ENCODE measurements at places on chromosomes 13 and 19. TPM values are rescaled to one million over a fixed set of nuclear protein-coding genes. Genes with fewer than 3 reads are reported as not detected.

DNA sequence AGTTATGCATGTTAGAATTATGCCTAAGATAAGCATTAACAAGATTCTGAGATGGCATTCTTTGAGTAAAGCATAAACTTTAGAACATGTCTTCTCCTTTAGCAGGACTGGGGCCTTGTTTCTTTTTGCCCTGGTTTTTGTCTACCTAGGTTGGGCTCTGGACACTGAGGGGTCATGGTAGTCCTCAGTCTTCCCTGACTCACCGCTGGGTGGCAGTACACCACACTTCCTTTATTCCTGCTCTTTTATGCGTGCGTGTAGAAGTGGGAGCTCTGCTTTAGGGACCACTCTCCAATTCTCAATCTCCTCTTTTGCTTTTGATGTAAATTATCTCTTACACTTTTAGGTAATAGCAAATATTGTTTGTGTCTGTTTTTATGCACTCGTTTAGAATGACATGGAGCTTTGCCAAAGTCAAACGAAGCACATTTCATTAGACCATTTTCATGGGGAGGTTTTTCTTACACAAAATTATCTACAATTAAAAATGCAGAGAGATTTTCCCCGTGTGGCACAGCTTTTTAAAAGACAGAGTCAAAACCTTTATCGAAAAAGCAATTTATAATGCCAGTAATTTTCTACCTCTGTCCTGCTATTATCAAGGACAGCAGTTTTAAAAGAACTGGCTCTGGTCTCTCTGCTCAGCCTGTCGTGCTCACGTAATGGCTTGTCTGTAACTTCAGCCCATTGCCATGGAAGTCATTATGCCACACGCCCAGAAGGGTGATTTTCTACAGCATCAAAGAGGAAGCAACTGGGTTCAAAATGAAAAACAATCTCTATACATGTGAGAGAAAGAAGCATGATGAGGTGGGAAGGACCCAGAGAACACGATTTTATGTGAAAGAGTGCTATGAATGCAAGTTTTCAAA is 413.9 kb downstream of the COG6 start:
- no peak for DNase-seq

DNA sequence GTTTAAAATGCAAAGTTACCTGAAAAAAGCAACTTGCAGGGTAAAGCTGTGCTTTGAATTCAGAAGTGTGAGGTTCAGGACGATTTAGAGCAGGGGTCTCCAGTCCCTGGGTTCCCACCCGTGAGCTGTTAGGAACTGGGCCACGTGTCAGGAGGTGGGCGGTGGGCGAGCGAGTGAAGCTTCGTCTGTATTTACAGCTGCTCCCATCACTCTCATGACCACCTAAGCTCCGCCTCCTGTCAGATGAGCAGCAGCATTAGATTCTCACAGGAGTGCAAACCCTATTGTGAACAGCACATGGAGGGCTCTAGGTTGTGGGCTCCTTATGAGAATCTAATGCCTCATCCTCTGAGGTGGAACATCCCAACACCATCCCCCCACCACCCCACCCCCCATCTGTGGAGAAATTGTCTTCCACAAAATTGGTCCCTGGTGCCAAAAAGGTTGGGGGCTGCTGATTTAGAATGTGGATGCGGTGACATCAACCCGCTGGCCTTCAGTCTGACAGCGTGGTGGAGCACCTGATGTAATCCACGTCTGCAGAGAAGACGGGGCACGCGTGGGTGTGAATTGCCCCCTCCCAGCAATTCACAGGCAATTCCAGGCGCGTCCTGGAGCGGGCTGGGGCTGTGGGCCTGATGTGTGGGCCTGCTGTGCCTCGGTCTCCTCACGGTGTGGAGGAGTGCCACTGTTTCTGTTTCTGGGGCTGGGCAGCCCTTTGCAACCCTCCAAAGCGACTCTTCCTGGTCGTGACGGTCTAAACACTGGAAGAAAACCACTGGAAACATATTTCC is 214.0 kb upstream of the SOX1 start:
- no peak for DNase-seq

The RASGRP4 gene
- not detected for total RNA-seq

- DNase-seq, result no peak
Observed at GRCh38 chr13:33537026-33537425, 251.5 kb upstream of the STARD13 start.

GRCh38 chr19:12670159-12670928 is 3.7 kb downstream of the WDR83 start:
- DNase-seq, result no peak

The ADGRE1 gene
- total RNA-seq, result not detected

DNA sequence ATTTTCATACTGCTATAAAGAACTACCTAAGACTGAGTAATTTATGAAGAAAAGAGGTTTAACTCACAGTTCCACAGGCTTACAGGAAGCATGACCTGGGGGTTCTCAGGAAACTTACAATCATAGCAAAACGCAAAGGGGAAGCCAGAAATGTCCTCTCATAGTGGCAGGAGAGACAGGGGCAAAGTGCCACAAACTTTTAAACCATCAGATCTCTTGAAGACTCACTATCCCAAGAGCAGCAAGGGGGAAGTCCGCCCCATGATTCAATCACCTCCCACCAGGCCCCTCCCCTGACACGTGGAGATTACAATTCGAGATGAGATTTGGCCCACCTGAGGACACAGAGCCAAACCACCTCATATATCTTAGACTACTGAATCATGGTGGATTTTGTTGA is 198.7 kb downstream of the KCTD12 start:
- DNase-seq, result no peak

The LGALS7 gene
- 148 TPM for total RNA-seq

GRCh38 chr13:52845334-52845761 is 3.1 kb downstream of the PCDH8 start:
- no peak for DNase-seq

DNA sequence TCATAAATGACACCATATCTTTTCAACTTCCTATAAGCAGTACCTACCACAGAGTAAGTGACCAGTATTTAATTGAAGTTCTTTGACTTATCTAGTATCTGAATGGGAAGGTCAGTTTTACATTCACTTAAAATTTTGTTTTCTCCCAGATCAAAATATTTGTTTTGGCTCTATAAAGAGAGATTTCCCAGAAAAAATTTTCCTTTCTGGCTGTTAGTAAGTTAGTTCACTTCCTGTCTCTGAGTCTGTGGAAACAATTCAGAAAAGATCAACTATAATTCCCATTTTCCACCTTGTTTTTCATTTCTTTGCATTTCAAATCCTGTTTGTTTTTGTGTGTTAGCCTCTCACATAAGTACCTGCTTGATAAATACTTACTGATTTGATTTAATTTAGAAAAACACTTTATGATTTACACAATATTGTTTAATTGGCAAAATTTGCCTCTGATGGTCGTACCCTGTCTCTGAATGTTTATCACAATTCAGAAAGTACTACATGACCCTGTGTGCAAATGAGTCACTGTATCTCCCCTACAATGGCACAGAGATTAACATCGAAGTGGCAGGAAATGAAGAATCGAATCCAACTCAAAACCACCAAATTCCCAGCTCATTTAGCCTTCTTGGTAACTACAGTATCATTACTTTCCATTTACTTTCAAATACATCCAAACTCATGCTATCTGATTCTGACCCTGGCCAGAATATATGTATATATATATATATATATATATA is 15.4 kb upstream of the MED4 start:
- DNase-seq, result no peak

The SIGLEC10 gene
- total RNA-seq, result 3.8 TPM

The PGLYRP2 gene
- not detected for total RNA-seq
